ENCODE measurements at places on chromosomes 7 and 10.

GRCh38 chr7:157943561-157943960 is 606.8 kb downstream of the DNAJB6 start:
- DNase-seq = no peak

GRCh38 chr10:35097510-35097909 is 7.4 kb upstream of the CUL2 start:
- no peak for DNase-seq

GRCh38 chr10:34224639-34225038 is 590.5 kb downstream of the PARD3 start:
- no peak for DNase-seq

- DNase-seq = no peak
Measured at GRCh38 chr10:70357565-70357964, 24.9 kb downstream of the LRRC20 start.

DNA sequence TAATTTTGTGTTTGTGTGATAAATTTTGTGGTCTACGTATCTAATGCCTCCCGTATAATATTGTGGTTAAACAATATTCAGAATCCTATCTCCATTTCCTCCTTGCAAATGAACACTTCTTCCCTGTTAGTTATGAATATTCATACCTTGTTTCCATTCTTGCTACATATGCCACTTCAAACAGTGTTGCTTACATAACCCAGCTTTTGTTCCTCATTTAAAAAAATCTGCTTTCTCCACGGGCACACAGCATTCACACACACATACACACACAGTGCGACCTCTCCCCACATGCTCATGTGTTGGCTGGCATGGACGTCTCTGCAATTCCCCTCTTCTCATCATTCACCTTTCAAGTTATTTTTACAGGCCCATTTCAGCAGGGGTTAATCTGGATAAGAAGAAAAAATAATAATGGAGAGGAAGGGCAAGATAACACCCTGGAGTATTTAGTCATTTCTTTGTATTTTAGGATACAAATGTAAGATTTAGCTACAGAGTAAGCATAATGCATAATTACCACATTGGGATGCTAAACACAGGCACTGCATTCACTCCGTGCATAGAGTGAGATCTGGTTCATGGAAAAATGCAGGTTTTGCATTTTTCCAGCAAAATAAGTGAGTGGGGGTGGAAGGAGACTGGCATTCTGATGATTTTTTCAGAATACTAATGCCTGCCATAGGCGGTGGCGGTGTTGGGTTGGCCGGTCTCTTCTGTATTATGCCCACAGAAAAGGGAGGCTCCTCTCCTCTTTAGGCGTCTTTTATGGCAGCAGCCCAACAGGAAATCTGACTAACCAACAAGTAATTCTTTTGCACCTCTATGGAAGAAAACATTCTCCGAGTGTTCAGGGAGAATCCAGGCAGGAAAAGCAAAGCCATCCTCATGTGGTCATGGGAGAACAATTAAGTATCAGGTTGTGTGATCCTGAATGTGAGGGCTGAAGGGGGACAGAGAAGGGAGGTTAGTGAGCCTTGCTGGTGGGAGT is 31.7 kb upstream of the ELMO1 start:
- no peak for DNase-seq

DNA sequence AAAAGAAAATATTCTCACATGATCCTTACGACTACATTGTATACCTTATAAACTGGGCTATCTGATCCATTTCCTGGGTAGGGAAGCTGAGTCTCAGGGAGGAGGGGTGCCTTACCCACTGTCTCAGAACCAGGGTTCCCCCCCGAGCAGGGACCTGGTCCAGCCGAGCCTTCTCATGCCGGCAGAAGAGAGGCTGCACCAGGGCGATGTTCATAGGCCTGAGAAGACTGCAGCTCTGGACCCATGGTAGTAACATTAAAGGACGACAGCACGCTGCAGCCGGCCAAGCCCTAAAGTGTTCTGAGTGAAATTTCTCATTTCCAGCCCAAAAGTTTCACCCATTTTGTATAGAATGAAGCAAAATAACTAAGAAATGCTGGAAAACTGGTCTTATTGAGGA is 163.0 kb upstream of the TNS3 start:
- no peak for DNase-seq

DNA sequence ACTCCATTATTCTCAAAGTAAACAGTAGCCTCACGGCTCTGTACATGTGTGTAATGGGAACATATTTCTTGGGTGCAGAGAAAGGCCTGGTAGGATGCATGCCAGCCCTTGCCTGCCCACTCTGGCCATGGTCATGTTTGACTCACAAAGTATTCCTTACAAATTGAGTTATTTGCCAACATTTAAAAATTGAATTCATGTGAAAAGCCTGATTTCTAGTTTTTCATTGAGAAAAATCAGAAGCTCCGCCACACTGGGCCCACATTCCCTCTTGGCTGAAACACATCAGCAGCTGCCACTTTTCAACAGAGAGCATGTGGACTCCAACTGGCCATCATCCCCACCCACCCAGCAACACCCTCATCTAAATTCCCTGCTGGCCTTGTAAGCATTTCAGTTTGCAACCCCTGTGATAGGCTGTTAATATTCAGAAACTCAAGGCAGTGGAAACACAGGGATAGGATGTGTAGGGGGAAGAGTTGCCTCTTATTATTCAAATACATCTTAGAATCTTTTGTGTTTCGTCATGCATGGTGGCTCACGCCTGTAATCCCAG is 40.9 kb downstream of the CDH23 start:
- DNase-seq = no peak

- no peak for DNase-seq
Measured at GRCh38 chr7:41915871-41916270, 213.0 kb upstream of the INHBA start.

GRCh38 chr10:104109908-104110662 is 11.9 kb upstream of the SFR1 start:
- DNase-seq = peak; percentile 79

DNA sequence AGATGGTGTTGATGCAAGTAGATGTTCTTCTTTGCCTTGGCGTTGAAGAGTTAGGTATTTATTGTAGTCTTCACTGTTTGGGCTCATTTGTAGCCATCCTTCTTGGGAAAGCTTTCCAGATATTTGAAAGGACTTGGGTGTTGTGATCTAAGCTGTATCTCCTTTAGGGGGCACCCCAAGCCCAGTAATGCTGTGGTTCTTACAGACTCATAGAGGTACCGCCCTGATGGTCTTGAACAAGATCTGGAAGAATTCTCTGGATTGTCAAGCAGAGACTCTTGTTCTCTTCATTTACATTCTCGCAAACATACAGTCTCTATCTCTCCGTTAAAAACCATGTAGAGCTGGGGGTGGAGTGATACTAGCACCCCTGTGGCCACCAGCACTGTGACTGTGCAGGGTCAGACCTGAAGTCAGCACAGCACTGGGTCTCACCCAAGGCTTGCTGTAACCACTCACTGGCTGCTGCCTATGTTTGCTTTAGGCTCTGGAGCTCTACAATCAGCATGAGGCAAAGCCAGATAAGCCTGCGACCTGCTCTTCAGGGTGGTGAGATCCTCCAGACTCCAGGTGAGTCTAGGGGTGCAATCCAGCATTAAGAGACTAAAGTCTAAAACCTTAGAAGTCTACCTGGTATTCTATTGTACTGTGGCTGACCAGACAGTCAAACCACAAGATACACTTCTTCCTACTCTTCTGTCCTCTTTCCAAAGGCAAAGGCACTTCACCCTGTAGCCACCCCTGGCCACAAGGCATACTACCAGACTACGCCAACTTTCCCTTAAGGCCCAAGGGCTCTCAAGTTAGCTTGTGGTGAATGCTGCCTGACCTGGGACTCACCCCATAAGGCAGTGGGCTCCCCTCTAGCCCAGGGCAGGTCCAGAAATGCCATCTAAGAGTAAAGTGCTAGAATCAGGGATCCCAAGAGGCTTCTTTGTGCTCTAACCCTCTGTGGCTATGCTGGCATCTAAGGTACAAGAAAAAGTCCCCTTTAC is 209.7 kb upstream of the TMEM196 start:
- DNase-seq = peak; percentile 34

DNA sequence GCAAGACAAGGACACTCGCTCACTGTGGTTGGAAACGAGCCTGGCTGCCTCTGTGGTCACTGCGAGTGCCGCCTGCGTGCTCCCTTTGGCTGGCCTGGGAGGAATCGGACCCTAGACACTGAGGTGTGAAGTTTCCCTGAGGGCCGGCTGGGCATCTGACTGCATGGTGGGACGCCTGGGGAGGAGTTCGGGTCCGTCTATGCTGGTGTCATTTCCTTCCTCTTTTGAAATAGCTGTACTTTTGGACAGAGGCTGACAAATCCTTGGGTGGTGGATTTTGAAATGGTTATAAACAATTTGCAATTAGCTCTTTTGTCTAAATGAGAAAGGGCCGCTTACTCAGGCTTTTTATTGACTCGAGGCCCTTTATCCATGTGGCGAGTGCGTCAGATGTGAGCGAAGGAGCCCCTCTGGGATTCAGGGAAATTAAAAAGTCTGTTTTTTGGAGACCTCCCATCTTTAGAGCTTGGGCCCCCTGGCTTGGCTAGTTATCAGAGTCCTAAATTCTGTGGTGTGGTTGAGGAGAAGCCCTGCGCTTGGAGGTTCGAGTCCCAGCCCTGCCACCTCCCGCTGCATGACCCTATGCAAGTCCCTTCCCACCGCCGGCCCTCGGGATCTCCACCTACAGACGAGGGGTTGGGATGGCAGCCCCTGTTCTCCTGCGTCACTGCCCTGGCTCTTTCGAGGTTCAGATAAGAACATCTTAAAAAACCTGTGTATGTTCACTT is 147.1 kb downstream of the RGS10 start:
- DNase-seq = no peak

DNA sequence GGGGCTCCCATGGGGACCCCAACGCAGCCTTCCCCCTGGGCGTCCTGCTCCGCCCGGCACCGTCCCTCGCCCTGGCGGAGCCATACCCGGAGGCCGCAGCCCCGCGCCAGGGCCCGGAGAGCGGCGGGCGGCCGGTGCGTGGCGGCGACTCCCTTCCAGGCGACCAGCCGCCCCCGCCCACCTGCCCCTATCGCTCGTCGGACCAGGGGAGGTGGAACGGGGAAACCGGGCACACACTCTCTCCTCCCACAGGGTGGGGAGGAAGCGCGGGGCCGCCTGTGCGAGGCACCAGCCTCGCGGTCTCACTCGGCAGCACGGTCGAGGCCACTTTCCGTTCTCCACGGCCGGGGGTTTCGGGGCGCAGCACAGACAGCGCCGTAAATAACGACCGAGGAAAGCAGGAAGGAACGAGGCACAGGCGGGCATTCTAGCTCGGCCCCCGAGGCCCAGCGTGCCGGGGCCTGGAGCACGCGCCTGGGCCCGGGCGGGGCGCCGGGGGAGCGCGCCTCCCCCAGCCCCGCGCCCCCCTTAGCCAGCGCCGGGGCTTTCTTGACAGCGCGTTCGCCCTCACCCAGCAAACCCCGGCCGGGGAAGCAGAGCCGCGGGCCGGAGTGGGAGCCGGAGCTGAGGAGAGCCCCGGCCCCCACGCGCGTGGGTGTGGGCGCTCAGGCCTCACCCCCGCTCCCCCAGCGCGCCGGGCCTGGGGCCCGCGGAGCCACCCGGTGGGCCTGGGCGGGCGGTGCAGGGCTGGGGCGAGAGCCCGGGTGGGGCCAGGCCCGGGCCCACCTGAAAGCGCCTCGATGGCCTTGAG is 936 bp downstream of the IGF2BP3 start:
- DNase-seq = no peak

DNA sequence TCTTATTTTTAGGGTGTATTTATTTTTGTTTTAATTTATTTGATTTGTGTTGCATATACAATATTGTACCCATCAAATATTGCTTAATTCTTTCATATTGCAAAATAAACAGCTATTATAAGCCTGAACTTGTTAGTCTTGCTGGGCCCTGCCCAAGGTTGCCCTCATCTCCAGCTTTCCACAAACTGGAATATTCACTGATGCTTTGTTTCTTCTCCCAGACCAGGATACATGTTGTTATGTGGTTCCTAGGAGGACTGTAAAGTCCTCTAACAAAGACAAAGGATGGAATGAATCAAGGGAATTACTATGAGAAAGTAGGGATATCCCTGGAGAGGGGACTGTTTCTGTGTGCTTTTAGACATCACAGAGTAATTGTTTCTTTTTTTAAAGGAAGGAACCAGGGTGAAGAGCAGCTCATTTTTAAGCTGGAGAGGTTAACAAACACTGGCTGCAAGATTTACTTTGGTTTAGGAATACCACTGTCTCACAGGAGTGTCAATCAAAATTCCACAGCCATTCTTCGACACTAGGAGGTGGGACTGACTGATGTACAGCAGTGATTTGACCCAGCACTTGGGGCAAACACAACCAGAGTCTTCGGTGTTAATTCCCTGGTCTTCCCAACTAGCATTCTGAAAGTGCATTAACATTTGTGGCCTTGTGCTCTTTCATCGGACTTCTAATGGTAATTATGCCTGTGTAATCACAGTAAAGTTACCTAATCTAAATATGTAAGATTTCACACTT is 14.8 kb upstream of the CD36 start:
- DNase-seq = no peak

DNA sequence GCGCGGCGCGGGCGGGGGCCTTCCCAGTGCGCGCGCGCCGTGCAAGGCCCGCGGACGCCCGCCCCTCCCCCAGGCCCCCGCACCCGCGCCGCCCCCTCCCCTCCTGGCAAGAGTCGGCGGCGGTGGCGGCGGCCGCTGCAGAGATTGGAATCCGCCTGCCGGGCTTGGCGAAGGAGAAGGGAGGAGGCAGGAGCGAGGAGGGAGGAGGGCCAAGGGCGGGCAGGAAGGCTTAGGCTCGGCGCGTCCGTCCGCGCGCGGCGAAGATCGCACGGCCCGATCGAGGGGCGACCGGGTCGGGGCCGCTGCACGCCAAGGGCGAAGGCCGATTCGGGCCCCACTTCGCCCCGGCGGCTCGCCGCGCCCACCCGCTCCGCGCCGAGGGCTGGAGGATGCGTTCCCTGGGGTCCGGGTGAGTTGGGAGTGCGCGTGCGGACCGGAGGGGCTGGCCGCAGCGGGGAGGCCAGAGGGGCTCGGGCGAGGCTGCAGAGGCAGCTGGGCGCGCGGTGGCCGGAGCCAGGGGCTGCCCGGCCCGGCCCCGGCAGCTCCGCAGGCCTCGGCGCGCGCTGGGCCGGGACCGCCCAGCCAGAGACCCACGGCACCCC is at the start of gene BMPR1A:
TSS of gene BMPR1A (plus strand) at position 109 of the 602 bp plus-strand sequence. CDS start 119,400 bp downstream, outside the sequence.
- no peak for DNase-seq

- DNase-seq = no peak
Measured at GRCh38 chr7:102469351-102469971, 4.7 kb downstream of the LRWD1 start.

GRCh38 chr7:116802144-116802745 is 60.1 kb upstream of the CAPZA2 start:
- no peak for DNase-seq

- DNase-seq = no peak
Measured at GRCh38 chr7:71987200-71987767, 424.9 kb downstream of the CALN1 start.

- DNase-seq = no peak
Measured at GRCh38 chr10:122460891-122461293, 461 bp upstream of the HTRA1 start.

GRCh38 chr7:130441408-130441869 is 623 bp upstream of the CEP41 start:
- no peak for DNase-seq

DNA sequence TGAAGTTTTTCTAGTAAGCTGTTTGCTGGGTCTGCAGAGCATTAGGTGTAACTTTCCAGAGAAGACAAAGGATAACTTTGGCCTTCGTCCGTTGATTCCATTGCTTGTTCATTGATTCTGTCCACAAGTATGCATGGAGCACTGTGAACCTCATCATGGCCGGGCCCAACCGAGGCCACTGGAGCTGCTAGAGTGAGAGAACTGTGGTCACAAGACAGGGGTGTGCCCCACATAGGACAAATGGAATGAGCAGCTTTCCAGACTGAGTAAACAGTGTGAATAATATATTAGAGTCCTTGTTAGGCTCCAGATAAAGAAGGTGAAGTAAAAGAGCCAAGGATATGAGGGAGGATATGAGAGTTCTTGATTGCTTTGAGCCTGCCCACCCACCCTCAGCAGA is 24.9 kb downstream of the MBL2 start:
- no peak for DNase-seq
